WTC11 (cell line): ENCODE measurements at places on chromosomes 2 and 18.

DNA sequence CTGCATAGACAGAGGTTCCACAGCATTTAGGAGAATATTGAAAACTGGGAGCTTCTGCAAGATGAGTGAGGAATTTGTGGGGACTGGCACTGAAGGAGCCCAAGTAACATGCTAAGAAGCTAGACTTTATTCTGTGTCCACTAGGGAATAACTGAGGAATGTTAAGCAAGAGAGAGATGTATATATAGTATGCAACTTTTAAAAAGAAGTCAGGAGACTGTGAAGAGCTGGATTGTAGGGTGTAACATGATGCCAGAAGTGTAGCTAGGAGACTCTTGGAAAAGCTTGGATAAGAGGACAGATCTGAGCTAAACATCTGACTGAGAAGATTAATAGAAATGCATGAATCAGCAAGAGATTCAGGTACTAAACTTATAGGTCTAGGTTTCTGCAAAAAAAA lies 270.6 kb upstream of the MMADHC start:
- no peak for DNase-seq

GRCh38 chr18:5980721-5981120 lies 85.4 kb upstream of the TMEM200C start:
- DNase-seq = no peak

- no peak for DNase-seq
Observed at GRCh38 chr2:70080610-70081200, 6.6 kb upstream of the PCBP1 start.

DNA sequence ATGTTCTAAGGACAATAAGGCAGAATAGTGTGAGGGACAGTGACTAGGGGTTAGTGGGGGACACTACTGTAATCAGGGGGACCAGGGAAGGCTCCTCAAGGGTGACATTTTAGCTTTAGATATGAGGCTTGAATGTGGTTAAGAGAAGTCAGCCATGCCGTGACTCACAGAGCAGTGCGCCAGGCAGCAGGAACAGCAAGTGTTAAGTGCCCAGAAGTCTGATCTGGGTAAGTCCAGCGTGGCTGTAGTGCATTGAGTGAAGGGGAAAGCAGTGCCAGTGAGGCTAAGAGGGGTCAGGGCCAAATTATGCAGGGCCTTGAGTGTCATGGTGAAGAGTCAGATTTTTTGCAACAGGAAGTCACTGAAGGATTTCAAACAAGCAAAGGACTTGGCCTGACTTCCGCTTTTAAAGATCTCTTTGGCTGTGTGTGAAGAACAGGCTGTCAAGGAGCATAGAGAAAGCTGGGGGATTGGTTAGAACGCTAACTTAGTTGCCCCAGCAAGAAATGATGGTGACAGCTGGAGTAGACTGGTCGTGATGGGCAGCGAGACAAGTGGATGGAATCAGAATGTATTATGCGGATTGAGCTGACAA lies 151.5 kb downstream of the MSH2 start:
- no peak for DNase-seq

DNA sequence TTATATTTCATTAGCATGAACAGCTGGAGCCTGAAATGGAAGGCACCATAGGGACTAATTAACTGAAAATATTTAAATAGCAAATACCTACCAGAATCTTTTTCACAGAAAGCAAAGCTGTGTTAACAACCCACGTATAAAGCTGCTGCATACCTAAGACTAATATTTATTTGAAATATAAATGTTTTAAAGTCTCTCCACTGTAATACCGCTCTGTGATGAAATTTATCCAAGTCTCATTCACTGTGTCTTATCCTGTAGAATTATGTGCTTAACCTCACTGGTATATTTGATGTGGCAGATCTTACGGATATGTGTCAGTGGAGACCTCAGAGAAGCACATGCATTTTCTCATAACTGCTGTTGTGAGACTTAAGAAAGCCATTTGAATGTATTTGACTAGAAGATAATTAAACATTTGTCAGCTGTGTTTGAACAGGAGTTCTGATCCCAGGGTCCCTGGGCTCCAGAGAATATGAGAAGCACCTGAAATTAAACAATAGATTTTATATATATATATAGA lies 373.3 kb downstream of the ZNF804A start:
- DNase-seq = no peak

- DNase-seq = no peak
Observed at GRCh38 chr2:216536734-216537210, 38.1 kb downstream of the RPL37A start.

DNA sequence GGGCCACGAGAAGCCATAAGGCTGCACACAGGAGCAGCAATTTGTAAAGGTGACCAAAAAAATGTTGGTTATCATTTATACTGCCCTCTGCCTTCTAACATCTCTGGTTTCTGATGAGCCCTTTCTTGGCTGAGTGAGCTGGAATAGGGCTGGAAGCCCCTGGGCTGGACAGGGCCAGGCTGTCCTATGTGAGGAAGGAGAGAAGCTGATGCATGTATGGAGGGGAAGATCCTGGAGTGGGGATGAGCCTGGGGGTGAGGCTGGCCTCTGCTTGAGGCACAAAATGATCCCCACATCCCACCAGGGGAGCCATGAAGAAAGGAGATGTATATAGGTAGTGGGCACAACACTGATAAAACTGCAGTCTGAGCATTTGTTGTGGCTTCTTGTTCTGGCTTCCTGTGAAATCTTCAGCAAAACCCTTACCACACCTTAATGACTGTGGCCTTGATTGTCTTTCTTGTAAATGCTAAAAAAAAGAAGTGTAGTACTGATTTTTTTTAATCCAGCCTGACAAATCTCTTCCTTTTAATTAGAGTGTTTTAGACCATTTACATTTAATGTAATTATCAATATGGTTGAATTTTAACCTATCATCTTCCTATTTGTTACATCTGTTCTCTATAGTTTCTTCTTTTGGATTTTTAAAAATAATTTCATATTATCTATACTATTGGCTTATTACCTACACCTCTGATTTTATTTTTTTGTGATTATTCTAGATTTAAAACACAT lies 5.6 kb downstream of the SNED1 start:
- no peak for DNase-seq
